ENCODE measurements at places on chromosomes 7 and 10.

DNA sequence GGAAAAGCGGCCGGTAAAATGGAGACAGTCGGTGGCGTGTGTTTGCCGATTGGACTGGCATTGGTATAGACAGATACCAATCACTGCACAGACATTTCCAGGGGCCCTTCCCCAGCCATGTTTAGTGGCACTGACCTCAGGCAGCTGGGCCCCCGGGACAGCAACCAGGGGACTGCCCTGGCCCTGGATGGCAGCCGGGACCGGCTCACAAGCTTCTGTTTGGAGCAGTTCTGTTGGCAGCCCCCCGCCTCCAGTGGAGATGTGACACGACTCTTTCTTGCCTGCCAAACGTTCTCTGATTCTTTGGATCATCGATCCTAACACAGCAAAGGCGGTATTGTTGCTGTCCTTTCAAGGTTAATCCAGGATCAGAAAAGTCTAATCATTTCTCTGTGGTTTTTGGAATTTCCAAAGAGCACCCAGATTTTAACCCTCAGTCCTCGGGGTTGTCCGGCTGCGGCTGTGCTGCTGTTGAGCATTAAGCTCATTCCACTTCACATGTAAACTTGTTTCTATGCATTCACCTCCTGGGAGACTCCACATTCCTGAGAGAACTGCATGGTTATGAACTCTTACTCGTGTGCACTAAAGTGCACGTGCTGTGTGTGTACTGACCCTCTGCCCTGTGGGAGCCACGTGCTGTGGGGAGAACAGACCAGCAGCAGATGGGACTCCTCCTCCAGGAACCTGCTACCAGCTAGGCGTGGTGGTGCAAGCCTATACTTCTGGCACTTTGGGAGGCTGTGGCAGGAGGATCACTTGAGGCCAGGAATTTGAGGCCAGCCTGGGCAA, 46.0 kb downstream of the FOXK1 start:
- DNase-seq: no peak

GRCh38 chr10:13483073-13483472, 45.7 kb downstream of the BEND7 start:
- no peak for DNase-seq

DNA sequence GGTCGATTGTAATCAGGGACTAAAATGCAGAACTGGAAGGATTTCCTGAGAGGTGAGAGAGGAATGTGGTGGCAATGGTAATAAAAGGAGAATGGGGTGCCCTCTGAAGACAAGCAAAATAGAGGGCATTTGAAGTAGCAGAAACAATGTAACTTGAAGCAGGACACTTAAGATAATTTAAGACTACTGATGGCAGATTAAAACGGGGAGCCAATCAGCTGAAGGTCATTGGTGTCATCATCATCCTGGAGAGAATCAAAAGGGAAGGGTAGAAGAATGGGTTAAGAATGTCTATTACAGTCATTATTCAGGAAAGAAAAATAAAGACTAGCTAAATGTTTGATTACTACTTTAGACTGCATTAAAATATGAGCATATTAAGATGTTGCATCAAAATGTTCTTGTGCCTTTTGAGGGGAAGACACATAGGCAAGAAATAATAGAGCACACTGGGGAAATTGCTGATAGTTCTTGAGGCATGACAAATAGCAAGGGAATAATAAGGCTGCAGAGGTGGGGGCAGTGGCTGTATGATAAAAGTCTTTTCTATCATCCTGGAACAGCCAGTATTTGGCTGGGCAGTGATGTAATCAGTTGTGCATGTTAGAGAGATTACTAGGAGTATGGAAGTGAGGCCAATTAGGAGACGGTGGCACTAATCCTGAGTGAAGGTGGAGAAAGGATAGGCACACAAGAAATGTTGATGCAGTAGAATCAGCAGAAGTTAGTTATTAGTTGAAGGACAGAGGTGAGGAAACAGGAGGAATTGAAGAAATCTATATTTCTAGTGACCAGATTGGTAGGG, 60.2 kb downstream of the CCDC71L start:
- no peak for DNase-seq

GRCh38 chr7:117066668-117067067, 113.4 kb downstream of the ST7 start:
- no peak for DNase-seq

GRCh38 chr7:151722533-151722932, 154.4 kb downstream of the PRKAG2 start:
- DNase-seq: no peak

DNA sequence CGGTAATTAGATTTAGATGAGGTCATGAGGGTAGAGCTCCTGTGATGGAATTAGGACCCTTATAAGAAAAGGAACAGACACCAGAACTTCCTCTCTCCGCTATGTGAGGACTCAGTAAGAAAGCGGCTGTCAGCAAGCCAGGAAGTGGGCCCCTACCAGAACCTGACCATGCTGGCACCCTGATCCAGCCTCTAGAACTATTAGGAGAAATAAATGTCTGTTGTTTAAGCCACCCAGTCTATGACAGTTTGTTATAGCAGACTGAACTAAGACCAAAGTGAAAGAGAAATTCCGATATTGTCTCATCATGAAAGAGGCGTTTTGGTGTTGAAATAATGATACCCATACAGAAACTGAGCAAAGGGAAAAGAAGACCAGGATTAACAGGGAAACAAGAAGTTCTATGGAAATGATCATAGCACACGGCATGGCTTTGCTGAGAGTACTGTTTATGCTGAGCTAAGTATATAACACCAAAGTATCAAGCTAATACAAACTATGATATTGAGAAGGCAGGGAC, 9.2 kb downstream of the CLEC2L start:
- no peak for DNase-seq

DNA sequence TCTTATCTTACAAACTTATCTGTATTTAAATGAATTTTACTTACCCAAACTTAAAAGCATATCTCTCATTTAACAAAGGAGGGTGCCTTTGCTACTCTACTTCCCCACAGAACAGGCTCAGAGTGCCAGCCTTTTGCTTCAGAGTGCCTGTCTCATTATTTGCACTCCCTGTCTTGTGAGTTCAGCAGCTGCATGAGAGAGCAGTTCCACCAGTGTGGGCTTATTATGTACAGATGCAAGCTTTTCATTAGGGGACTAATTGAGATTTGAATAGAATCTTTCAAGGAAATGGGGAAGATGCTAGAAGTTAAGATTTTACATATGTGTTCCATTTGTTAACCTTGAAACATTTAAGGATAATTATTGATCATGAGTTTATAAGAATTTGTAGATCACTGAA, 310.2 kb upstream of the LRRN3 start:
- DNase-seq: no peak

- DNase-seq: no peak
Measured at GRCh38 chr10:109773288-109774120, 149.8 kb downstream of the XPNPEP1 start.

DNA sequence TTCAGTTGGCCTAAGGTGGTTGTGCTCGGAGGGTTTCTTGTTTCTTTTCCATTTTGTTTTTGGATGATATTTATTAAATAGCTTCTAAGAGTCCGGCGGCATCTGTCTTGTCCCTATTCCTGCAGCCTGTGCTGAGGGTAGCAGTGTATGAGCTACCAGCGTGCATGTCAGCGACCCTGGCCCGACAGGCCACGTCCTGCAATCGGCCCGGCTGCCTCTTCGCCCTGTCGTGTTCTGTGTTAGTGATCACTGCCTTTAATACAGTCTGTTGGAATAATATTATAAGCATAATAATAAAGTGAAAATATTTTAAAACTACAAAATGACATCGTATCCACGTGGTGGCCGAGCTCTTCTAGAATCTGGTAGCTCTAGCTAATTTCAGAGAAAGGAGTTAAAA, 20.4 kb downstream of the GATA3 start:
- no peak for DNase-seq

DNA sequence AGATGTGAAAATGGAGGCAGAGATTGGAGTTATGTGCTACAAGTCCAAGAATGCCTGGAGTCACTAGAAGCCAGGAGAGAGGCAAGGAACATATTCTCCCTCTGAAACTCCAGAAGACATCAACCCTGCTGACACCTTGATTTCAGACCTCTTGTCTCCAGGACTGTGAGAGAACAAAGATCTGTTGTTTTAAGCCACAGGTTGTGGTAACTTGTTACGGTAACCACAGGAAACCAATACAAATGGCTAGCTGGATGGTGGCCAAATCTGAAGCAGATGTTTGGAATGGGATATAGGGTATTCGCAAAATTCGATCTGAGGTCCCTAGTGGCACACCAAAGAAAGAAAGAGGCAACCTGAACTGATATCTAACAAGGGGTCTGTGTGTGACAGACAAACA, 129.0 kb downstream of the HERPUD2 start:
- DNase-seq: no peak

GRCh38 chr7:116697761-116698160, 25.8 kb downstream of the MET start:
- DNase-seq: no peak

- no peak for DNase-seq
Measured at GRCh38 chr7:38518541-38518940, 112.6 kb downstream of the AMPH start.

DNA sequence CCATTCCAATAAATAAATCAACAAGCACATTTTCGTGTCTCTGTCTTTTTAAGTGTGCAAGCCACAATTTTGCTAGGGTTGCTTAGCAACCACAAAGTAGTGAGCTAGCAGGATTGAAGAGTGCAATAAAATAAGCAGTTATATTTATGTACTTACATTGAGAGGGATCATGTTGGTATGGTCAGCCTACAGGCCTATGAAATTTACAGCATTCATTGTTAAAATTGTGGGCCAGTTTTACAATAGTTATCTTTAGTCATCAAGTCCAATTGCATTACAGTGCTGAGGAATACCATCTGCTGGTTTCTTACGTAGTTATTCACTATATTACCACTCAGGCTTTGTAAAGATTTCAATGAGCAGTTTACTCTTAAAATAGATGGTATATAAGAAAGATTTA, 192.5 kb upstream of the POT1 start:
- no peak for DNase-seq
